ENCODE measurements at places on chromosomes 3 and 15. TPM values are rescaled to one million over a fixed set of nuclear protein-coding genes. Genes with fewer than 3 reads are reported as not detected.
A peak's percentile ranks its signal among the peaks of the same experiment; 100 is the strongest.

The ZNF660 gene
- total RNA-seq, result 5.0 TPM

The GABRB3 gene
- total RNA-seq, result under 0.01 TPM

- H3K4me3 ChIP-seq, result no peak overlapping the region
- no peak overlapping the region for H3K27ac ChIP-seq
- no peaks in the 10 kb centered on the region for H3K4me1 ChIP-seq
- H3K27me3 ChIP-seq, result no peaks in the 10 kb centered on the region
- no peaks in the 10 kb centered on the region for H3K36me3 ChIP-seq
- no peak for DNase-seq
These were observed 92.6 kb upstream of the KCNMB2 start for GRCh38 chr3:178443634-178444033.

DNA sequence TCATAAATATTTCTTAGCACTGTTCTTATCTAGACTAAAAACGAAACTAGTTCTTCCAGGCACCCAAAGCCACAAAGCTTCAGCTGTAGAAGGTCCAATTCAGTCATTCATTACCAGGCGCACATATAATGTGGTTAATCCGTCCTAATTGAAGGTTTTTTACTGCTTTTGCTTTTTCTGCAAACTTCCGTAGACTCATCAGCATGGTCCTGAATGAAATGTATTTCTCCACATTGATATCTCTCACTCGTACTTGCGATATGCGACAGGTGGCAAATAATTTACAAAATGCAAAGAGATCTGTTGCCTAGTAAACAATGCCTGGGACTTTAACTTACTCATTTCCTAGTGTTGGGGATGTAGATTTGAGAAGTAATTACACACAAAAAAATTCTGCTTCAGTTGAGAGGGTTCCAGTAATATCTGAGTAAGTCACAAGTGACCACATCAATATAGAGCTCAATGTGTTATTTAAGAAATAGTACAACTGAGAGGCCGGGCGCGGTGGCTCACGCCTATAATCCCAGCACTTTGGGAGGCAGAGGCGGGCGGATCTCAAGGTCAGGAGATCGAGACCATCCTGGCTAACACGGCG, 75.0 kb upstream of the MBNL1 start:
- H3K4me1 ChIP-seq, result peaks cover 12% of the 10 kb centered on the region
- H3K36me3 ChIP-seq, result no peaks in the 10 kb centered on the region
- peak; percentile 31 for DNase-seq
- H3K4me3 ChIP-seq, result no peak overlapping the region

- peaks cover 6% of the 10 kb centered on the region for H3K27me3 ChIP-seq
- H3K4me1 ChIP-seq, result peaks cover under 1% of the 10 kb centered on the region
- no peak overlapping the region for H3K4me3 ChIP-seq
- no peaks in the 10 kb centered on the region for H3K36me3 ChIP-seq
- H3K27ac ChIP-seq, result no peak overlapping the region
These were observed 45.9 kb upstream of the PGPEP1L start for GRCh38 chr15:99053380-99054024.

The IQCB1 gene
- 15.9 TPM for total RNA-seq

- DNase-seq, result no peak
- H3K4me1 ChIP-seq, result no peaks in the 10 kb centered on the region
- no peaks in the 10 kb centered on the region for H3K27me3 ChIP-seq
- no peak overlapping the region for H3K4me3 ChIP-seq
- H3K27ac ChIP-seq, result no peak overlapping the region
- H3K36me3 ChIP-seq, result no peaks in the 10 kb centered on the region
These were observed 61.8 kb downstream of the GAP43 start for GRCh38 chr3:115685097-115685496.

The IREB2 gene
- total RNA-seq, result 26.8 TPM

The CCR4 gene
- not detected for total RNA-seq

The SERPINI2 gene
- not detected for total RNA-seq

The LRRC2 gene
- total RNA-seq, result 4.7 TPM

GRCh38 chr3:16151109-16151508, 23.4 kb upstream of the GALNT15 start:
- H3K4me1 ChIP-seq, result peaks cover 7% of the 10 kb centered on the region
- no peaks in the 10 kb centered on the region for H3K36me3 ChIP-seq
- no peak overlapping the region for H3K4me3 ChIP-seq
- no peaks in the 10 kb centered on the region for H3K27me3 ChIP-seq

The GXYLT2 gene
- 75.1 TPM for total RNA-seq

The NSMCE3 gene
- total RNA-seq, result 10.0 TPM

DNA sequence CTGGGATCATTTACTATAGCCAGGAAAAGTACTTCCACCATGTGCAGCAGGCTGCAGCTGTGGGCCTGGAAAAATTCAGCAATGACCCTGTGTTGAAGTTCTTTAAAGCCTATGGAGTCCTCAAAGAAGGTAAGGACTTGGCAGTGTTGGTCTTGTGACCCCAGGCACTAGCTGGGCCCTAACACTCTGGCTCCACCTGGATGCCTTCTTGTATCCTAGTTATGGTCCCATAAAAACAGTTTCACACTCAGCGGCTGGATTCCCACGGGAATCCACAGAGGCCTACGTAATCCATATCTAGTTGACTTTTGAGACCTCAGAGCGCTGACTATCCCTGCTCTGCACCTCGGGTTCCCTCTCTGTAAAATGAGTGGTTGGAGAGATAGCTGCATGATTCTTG, 1.6 kb downstream of the TTC21A start:
- H3K27me3 ChIP-seq, result no peaks in the 10 kb centered on the region
- H3K27ac ChIP-seq, result no peak overlapping the region
- DNase-seq, result no peak
- peaks cover 18% of the 10 kb centered on the region for H3K4me1 ChIP-seq
- no peak overlapping the region for H3K4me3 ChIP-seq

GRCh38 chr15:33946152-33946551, 22.1 kb upstream of the CHRM5 start:
- H3K4me3 ChIP-seq, result no peak overlapping the region
- H3K36me3 ChIP-seq, result no peaks in the 10 kb centered on the region
- peak; percentile 37 for DNase-seq
- H3K4me1 ChIP-seq, result no peaks in the 10 kb centered on the region
- no peak overlapping the region for H3K27ac ChIP-seq
- no peaks in the 10 kb centered on the region for H3K27me3 ChIP-seq

DNA sequence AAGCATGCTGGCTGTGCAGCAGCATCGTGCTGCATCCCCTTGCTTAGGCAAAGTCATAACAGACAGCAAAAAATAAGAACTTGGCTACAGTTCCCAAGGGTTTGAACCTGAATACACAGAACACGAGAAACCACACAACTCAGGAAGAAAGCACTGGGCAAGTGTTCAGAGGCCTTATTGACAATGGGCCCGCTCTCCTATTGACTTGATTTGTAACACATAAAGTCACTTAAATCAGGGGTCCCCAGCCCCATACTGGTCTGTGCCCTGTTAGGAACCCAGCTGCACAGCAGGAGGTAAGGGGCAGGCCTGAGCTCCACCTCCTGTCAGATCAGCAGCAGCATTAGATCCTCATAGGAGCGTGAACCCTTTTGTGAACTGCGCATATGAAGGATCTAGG, 145.1 kb downstream of the LSAMP start:
- H3K4me1 ChIP-seq, result no peaks in the 10 kb centered on the region
- DNase-seq, result no peak
- H3K36me3 ChIP-seq, result no peaks in the 10 kb centered on the region
- H3K27ac ChIP-seq, result no peak overlapping the region
- H3K27me3 ChIP-seq, result no peaks in the 10 kb centered on the region

DNA sequence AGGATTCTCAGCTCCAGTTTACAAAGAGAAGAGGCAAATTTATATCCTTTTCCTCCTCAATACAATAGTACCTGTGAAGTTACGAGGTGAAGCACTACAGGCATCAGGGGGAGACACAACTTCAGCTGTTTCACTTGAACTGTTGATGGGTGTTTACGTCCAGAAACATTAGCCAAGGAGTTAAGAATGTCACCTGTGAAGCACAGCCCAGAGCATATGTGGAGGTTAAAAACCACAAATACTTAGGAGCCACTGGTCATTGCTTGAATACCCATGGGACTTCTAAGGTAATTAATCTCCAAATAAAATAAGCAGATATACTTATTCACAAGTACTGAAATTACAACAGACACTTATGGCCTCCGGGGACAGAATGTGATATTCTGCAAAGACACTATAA, 246.5 kb downstream of the ULK4 start:
- DNase-seq, result no peak
- H3K27me3 ChIP-seq, result no peaks in the 10 kb centered on the region
- no peak overlapping the region for H3K4me3 ChIP-seq
- H3K4me1 ChIP-seq, result peaks cover 18% of the 10 kb centered on the region

The XCR1 gene
- not detected for total RNA-seq

DNA sequence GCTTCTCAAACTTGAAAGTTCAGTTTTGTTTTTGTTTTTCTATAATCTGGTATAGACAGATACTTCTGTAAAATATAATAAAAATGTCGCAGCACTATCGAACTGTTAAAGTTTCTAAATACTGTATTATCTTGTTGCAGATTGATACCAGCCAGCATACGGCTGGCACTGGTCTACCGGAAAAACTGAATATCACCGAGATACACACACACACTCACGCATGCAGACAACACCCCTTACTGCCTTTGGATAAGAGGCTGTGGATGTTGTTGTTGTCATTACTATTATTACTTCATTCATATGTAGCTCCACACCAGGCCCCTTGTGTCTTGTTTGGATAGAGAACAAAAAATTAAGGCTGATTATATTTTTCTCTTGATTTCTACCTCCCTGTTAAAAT, 32.4 kb downstream of the MAP6D1 start:
- no peak overlapping the region for H3K4me3 ChIP-seq
- no peaks in the 10 kb centered on the region for H3K4me1 ChIP-seq
- H3K36me3 ChIP-seq, result peaks cover 53% of the 10 kb centered on the region
- DNase-seq, result no peak
- no peak overlapping the region for H3K27ac ChIP-seq

DNA sequence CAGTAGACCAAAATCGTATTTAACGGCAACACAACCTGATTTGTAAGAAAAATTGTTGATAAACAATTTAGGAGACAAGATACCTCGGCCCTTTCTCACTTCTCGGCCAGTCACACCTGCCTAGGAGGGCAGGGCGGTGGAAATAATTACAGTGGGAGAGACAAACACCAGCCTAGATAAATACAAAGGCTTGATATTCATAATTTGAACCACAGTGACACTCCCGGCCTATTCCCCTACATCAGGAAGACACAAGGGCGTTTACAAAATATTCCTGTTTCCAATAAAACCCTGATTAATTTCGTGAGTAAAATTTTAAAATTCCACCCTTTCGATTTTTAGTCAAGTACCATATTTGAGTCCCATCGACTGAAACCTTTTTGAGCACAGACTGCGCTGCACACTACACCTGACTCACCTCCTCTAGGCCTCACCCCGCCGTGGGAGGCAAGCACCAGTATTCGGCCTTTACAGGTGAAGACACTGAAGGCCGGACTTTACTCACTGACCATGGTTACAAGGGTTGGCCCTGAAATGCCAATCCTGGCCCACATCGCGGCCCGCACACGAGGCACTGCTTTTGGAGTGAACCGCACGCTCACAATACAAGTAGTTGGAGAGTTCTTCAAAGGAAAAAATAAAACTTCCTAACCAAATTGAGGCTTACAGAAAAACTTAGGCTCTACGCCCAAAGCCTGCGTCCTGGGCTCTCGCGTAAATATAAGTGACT, 794 bp downstream of the ARPP19 start:
- no peaks in the 10 kb centered on the region for H3K36me3 ChIP-seq
- peaks cover 16% of the 10 kb centered on the region for H3K4me1 ChIP-seq
- peak overlapping the region; percentile 90 for H3K27ac ChIP-seq
- no peaks in the 10 kb centered on the region for H3K27me3 ChIP-seq

The DGKG gene
- total RNA-seq, result 2.5 TPM

DNA sequence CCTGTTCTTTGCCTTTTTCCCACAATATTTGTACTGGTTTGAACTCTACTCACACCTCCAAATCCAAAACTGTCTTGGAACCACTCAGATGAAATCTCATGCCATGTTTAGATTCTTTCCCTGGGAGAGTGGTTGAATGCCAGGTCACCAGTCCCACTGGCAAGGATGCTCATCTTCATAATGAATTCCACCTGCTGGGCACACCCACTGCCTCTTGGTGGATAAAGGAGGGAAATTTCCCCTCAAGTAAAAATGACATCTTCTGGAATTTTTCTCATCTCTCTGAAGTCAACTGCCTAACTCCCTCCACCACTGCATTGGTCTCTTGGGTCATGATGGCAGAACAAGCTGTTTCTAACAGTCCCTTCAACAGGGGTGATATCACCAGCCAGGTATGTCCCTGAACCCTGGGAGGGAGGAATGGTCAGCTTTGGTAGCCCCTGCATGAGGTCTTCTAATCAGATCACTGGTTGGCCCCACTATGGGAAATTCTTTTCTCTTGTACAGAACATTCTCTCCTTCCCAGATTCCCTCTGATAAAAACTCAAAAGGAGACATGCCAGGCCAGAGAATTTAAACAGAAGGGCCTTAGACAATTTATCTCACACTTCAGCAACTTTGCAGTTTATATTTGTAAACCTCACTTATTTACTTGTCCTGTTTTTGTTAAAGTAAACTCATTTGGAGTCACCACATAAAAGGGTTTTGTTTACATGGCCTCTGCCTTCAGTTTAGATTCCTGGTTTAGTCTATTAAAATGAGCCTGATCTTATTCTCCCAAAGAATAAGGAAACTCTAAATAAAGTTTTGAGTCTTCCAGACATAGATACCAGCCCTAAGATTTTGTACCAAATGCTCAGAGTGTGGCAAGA, 143.4 kb downstream of the WNT5A start:
- no peaks in the 10 kb centered on the region for H3K36me3 ChIP-seq
- H3K27me3 ChIP-seq, result no peaks in the 10 kb centered on the region
- no peak overlapping the region for H3K4me3 ChIP-seq
- no peak overlapping the region for H3K27ac ChIP-seq

DNA sequence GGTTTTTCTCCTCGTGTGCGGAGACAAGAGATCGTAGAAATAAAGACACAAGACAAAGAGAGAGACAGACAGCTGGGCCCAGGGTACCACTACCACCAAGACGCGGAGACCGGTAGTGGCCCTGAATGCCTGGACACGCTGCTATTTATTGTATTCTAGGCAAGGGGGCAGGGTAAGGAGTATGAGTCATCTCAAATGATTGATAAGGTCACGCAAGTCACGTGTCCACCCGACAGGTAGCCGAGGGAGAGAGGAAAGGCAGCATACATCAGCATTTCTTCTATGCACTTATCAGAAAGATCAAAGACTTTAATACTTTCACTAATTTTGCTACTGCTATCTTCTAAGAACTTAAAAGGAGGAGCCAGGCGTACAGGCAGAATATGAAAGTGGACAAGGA, 28.2 kb downstream of the MYL3 start:
- H3K36me3 ChIP-seq, result no peaks in the 10 kb centered on the region
- no peaks in the 10 kb centered on the region for H3K4me1 ChIP-seq
- no peak for DNase-seq
- no peak overlapping the region for H3K4me3 ChIP-seq

The EHHADH gene
- 3.2 TPM for total RNA-seq

DNA sequence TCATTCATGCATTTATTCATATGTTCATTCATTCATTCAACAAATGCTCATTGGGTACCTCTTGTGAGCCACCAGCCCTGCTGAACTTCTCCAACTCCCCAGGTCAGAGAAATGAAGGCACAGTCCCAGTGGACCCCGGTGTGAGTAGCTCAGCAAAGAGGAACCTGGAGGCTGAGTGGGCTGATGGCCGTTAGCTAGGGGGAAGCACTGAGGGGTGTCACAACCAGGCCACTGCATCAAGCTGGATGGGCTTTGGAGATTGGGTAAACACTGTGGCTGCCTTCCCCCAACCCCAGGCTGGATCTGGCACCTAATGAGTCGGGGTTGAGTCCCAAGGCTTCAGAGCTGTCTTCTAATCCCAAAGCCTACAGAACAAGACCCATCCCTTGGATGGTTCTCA, 12.1 kb upstream of the ALAS1 start:
- H3K27ac ChIP-seq, result no peak overlapping the region
- no peak overlapping the region for H3K4me3 ChIP-seq
- no peak for DNase-seq
- no peaks in the 10 kb centered on the region for H3K36me3 ChIP-seq

The CACNA2D3 gene
- total RNA-seq, result under 0.01 TPM
